HepG2 (cell line): ENCODE measurements at places on chromosomes 4 and X.
A peak's percentile ranks its signal among the peaks of the same experiment; 100 is the strongest.

GRCh38 chr4:78459327-78459726, 92.2 kb upstream of the ANXA3 start:
- no peak for DNase-seq

DNA sequence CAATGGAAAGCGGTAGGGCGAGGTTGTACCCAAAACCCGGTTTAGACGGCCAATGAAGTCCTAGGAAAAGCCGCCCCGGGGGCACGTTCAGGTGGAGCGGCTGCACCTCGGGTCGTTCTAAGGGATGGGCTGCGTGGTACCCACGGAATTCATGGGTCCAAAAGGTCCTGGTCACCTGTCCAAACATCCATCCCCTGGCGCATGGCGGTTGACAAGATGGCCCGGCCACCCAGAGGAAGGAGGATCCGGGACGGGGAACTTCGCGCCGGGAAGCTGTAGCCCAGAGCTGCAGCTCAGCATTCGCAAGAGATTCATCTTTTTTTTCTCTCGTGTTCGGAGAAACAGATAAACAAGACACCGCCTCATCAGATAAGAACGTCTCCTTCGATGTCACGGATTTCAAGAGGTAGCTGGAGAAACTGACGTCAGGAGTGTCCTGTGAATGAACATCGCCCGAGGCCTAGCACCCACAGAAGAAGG, 10.9 kb downstream of the PITX2 start:
- DNase-seq, result no peak

- DNase-seq, result no peak
Observed at GRCh38 chr4:84733343-84734033, 150.6 kb downstream of the CDS1 start.

DNA sequence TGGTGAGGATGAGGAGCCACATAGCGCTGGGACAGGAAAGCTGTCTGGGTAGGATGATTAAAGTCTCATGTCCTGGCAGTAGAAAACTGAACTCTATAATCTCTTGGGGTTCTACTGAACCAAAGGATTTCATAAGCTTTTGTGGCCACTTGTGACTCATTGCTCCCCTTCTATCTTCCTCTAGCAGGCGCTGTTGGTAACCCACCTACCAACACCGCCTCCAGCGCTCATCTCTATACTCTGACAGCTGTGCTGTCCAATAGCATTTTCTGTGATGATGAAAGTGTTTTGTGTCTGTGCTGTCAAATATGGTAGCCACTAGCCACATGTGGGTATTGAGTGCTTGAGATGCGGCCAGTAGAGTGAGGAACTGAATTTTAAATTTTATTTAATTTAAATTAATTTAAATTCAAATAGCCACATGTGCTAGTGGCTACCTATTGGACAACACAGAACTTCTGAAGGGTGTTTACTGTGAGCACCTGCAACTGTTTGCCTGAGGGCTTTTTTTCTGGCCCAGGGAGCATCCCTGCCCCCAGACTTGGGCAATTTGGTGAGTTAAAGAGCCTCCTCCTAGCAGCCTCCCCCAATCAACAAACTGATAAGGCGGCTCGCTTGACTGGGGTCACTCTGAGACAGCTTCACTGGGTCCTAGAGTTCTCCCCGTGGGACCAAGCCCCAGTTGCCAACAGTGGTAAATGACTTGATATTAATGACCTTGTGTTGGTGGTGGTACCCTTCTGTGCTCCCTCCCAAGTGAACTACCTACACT, 169.2 kb upstream of the ATP6AP2 start:
- DNase-seq, result peak; percentile 0

DNA sequence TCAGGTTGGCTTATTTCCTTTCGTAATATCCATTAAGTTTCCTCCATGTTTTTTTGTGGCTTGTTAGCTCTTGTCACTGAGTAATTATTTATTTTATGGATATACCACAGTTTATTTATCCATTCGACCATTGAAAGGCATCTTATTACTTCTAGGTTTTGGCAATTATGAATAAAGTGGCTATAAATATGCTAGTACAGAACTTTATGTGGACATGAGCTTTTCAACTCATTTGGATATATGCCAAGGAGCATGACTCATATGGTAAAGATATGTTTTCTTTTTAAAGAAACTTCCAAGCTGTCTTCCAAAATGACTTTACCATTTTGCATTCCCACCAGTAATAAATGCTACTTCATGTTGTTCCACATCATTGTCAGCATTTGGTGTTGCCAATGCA, 803.6 kb downstream of the GLUD2 start:
- no peak for DNase-seq

DNA sequence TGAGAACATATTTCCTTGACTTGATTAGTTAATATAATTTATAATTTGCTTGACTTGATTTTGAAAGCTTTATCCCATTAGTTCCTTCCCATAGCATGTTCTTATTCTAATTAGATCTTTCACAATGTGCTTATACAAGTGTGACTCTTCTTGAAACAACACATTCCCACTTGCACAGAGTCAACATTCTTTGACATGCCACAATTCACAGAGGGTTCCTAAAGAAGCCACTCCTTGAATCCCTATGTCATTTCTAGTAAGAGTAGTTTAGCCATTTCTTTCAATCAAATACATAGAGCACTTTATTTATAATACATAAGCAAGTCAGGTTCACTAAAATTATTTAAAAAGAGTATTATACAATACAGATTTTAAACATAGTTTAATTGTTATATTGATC, 228.9 kb upstream of the GRID2 start:
- no peak for DNase-seq

DNA sequence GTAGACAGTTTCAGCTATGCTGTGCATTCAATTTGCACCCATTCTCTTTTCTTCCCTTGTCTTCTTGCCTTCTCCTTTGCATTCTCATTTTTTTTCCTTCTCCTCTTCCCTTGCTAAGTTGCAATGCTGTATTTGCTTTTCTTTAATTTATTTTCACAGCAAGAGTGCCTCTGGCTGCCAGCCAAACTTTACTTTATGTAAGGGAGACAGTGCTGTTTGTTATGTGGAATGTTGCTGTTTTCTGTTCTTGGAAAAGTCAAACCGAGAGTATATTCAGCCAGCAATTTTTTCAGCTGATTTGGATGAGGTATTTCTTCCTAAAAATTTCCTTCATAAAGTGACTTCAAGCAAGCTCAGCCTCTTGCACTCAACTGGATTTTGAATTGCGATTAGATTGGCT, 1293.4 kb downstream of the ARAP2 start:
- DNase-seq, result no peak

- DNase-seq, result no peak
Observed at GRCh38 chrX:36434522-36434921, 515.0 kb downstream of the CFAP47 start.

GRCh38 chrX:14963447-14964236, 90.4 kb downstream of the MOSPD2 start:
- DNase-seq, result no peak

GRCh38 chr4:45701621-45702020, 422.2 kb downstream of the GABRG1 start:
- DNase-seq, result no peak

DNA sequence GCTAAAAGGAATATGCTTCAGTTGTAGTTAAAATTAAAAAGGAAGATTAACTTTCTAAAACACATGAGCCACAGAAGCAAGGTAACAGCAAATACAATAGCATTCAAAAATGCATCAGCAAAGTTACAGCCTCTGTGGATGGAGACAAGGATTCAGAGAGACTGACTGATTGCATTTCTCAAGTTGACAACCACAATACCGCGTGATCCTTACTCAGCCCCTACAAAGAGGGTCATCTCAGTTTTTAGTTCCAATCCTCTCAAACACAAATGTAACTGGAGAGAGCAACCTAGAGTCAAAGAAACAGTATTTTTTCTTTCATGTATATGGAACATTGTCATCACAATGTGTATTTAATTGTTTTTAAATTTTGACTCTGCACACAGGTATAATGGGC, 14.2 kb upstream of the C1QTNF7 start:
- no peak for DNase-seq
